ENCODE measurements at places on chromosomes 7 and 10.

DNA sequence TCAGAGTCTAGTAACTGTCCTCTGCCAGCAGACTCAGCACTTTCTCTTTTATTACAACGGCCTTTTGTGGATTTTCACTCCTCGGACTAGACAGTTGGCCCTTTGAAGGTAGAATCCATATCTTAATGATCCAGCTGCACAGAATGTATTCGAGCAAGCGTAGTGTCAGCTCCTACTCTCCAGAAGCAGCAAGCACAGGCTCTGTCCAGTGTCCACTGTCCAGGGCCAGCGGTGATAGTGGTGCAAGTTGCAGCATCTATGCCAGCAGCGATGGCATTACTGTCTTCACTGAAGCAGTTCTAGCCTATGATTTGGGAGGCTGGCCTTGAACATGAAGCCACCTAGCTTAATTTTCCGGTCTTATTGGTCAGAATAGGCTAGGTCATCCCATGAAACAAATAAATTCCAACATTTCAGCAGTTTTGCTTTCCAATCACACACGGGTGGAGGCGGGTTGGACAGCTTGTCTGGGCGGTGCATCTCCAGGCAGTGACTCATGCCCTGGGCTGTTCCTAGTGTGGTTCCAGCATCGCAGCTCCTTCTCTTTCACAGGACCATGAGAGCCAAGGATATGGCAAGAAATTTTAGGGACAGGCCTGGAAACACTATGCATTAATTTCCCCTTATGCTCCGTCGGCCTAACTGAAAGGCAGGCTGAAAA is 108.6 kb upstream of the KCNMA1 start:
- DNase-seq = peak; percentile 80

DNA sequence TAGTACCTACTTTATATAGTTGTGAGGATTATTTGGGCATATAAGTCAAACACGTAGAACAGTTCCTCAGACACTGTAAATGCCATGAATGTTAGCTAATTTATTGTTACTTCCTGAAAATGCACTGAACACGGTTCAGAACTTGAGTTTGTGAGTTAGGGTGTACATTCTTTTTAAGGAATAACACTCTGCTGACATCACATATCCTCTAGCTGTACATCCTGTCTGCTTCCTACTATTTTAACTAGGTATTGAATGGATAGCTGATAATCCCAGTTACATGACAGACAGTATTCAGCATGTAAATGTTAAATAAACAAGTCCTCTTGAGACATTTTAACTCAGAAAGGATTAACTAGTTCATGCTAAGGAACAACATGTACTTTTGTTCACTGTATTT is 16.0 kb downstream of the SAMD8 start:
- DNase-seq = peak; percentile 20

DNA sequence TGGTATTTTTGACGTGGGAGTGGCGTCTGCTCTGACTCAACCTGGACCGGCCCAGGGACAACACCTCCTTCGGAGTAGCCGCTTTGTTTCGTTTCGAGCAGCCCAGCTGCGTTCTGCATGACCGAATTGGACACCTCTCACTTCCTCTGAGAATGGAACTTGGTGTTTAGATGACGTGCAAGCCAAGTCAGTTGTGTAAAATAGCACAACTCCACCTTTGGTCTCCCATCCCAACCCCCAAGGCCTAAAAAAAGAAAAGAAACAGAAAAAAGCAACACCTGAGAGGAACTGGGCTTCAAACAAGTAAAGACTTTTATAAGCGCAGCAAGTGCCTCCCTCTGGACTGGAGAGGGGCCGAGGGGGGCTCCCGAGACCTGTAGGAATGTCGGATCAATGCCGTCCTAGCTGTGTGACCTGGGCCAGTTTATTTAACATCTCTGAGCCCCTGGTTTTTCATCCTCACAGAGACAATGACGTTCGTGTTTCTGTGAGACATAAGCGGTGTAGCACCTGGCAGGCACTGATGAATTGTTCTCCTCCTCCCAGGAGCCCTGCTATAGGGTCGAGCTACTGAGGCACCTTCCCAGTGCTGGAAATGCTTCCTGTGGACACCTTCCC is 52.0 kb upstream of the SMNDC1 start:
- peak; percentile 39 for DNase-seq

GRCh38 chr7:81605493-81605892 is 164.4 kb downstream of the HGF start:
- DNase-seq = no peak

- DNase-seq = no peak
These were observed 14.2 kb downstream of the DOCK1 start for GRCh38 chr10:126919426-126919825.

GRCh38 chr10:68196701-68197100 is 35.2 kb downstream of the ATOH7 start:
- DNase-seq = no peak

GRCh38 chr7:14687777-14688176 is 214.8 kb downstream of the DGKB start:
- no peak for DNase-seq

DNA sequence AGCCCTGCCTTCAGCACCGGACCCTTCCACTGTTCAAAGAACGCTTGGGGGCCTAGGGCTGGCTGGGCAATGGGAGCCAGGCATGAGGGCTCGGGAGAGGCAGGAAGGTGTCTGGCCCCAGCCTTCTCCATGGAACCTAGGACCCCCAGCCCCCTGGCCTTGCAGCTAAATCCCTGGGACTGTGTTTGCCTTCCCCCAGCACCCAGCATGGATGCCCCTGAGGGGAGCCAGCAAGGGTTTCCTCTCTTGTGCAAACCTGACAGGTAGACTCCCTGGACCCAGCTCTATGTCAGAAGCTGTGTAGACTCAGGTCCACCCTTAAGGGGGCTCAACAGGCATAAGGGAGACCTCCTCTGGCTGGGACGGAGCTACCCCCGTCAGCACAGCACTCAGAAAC is 288.0 kb downstream of the GRID1 start:
- no peak for DNase-seq

DNA sequence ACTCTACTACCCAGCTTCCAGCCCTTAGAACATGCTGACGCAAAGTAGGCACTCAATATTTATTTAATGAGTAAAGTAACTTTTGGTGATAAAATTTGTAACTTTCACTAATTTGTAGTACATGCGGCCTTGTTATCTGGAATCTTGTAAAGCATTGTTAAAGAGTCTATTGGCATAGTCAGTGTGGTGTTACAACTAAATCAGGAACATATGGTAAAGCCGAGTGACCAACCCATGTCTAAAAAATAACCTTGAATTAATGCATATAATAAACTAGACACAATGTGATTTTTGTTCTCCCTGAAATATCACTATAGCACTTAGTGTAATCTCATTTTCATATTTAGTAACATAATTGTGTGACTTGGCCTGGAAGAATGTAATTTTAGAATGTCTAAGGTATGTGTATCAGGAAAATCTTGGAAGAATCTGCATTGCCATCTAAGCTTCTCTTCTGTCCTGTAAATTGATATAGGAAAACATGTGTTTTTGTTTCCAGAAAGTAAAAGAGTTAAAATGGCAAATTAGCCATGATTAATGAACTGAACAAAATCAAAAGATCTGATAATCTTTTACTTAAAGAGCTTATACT is 256.7 kb upstream of the GNAI1 start:
- DNase-seq = no peak

GRCh38 chr7:76392531-76393115 is 16.9 kb downstream of the SSC4D start:
- no peak for DNase-seq

GRCh38 chr7:95509199-95509598 is 23.5 kb downstream of the ASB4 start:
- peak; percentile 55 for DNase-seq

DNA sequence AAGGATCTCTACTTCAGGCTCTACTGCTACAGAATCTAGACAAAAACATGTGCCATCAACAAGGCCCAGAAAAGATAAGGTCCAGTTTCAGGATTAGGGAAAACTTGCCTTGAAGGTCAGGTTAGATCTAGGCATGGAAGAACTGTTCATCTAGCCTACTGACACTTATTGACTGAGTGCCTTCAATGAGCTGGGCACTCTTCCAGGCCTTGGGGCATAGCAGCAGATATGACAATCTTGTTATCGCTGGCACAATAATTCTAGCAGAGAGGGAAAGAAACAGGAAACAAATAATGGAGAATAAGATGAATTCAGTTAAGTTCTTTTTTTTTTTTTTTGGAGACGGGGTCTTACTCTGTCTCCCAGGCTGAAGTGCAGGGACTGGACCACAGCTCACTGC is 71.6 kb downstream of the ADCYAP1R1 start:
- no peak for DNase-seq

DNA sequence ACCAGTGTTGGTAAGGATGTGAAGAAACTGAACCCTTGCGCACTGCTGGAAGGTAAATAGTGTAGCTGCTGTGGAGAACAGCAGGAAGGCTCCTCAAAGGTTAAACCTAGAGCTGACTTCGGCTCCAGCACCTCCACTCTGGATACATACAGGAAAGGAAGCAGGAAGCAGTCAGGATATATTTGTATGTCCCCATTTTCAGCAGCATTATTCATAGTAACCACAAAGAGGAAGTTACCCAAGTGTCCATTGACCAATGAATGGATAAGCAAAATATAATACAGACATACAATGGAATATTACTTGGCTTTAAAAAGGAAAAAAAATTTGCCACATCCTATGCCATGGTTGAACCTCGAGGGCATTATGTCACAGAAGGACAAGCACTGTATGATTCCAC is 15.0 kb downstream of the RET start:
- DNase-seq = peak; percentile 20
